Activated CD4-positive, alpha-beta T cell treated with anti-CD3 and anti-CD28 coated beads, Interleukin-2, amount 10 ng/mL, durations not matched to agents 7 days and 5 days (primary cell): ENCODE measurements at places on chromosomes 2 and 18. TPM values are rescaled to one million over a fixed set of nuclear protein-coding genes. Genes with fewer than 3 reads are reported as not detected.

Gene CAVIN2
- not detected for total RNA-seq

Gene CD8A
- 0.72 TPM for total RNA-seq

Gene MERTK
- 0.21 TPM for total RNA-seq

Gene SH2D6
- 0.10 TPM for total RNA-seq

Gene LYG1
- 1.3 TPM for total RNA-seq

Gene SP100
- total RNA-seq, result 364 TPM
